ENCODE measurements at places on chromosomes 1 and 21. TPM values are rescaled to one million over a fixed set of nuclear protein-coding genes. Genes with fewer than 3 reads are reported as not detected.

DNA sequence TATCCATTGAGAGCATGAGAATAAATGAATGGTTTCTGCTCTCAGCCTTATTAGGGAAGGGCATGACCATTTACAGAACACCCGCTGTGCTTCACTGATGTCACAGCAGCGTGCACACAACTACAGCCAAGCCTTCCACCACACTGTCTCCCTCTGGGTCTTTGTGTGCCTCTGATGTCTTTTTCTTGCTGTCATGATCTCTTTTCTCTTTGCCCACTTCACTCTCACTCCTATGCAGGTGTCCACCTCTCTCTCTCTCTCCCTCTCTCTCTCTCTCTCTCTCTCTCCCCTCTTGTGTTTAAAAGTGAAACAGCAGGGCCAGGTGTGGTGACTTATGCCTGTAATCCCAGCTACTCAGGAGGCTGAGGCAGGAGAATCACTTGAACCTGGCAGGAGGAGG, 232.5 kb upstream of the JUN start:
- DNase-seq = no peak

DNA sequence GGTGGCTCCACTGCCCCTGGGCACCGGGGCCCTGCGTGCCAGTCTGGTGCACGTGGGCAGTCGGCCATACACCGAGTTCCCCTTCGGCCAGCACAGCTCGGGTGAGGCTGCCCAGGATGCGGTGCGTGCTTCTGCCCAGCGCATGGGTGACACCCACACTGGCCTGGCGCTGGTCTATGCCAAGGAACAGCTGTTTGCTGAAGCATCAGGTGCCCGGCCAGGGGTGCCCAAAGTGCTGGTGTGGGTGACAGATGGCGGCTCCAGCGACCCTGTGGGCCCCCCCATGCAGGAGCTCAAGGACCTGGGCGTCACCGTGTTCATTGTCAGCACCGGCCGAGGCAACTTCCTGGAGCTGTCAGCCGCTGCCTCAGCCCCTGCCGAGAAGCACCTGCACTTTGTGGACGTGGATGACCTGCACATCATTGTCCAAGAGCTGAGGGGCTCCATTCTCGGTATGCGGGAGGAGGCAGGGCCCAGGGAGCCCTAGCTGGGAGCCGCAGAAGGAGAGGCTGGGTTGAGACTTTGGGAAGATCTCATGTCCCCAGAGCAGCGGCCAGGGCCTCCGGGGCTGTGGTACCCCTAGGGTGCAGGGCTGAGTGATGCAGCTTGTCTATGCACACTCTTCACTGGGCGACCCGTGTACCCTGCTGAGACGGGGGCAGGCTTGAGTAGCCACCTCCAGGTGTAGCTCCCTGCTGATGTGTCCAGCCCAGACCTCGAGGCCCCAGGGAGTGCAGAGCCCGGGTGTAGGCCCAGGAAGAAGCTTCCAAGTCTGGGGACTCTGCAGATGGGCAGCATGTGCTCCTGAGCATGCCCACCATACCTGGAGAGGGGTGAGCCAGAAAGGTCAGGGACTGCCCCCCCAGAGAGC, 1.8 kb downstream of the VWA1 start:
- DNase-seq = peak; percentile 56

DNA sequence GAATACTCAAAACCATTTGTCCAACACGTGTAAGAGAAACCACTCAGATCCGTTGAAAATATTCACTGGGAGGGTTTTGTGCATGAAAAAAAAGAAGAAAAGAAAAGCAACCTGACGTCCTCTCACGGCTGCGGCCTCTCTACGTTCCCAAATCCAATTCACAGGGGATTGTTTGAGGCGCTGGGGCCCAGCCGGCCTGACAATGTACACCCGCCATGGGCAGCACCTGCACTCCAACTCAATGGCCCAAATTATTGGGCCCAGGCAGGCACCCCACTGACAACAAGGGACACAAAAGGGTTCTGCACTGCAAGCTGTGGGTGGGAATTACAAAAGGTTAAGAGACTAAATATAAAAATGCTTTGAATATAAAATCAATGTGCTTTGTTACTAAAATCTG, 41.5 kb downstream of the MORN1 start:
- no peak for DNase-seq

DNA sequence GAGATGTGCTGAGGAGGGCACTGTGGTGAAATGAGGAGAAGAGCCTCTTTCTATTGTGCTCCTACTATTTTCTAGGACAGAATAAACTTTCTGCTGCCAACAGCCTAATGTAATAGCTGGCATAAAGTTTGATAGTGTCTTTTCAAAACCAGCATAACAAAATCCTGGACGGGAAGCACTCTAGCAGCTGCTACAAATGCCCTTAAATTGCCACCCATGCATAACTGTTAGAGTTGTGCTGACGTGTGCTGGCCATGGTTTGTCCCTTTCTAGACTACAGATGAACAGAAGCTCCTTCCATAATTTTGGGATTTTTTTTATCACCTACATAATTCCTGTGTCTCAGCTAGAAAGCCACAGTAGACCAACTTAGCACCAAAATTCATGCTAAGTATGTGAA, 88.5 kb upstream of the DEPDC1 start:
- DNase-seq = no peak

GRCh38 chr1:74637296-74637695, 36.3 kb downstream of the ERICH3 start:
- DNase-seq = no peak

DNA sequence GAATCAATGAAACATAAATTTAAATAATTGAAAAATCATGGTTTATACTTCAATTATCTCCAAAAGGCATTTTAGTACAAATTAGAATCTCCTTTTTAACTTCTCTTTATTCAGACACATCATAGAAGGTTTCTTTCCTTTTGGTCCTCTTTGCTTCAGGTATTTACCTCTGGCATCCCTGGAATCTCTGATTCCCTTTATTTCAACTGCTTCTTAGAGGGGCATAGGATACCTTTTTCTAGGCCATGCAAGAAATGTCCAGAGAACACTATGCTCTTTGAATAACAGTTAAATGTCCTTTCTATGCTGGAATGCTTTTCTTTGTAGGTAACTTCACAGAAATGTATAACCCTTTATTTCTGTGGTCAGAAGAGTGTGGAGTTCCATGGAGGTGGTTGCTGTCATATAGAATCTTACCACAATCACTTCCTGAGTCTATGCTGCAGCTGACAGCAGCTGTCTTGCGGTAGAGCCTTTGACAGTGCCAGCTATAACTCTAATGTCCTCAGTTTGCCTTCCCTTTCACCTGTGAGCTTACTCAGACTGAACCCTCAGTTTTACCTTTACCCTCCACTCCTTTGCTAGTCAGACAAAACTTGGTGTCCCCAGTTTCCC, 8.6 kb downstream of the LAMC2 start:
- no peak for DNase-seq

DNA sequence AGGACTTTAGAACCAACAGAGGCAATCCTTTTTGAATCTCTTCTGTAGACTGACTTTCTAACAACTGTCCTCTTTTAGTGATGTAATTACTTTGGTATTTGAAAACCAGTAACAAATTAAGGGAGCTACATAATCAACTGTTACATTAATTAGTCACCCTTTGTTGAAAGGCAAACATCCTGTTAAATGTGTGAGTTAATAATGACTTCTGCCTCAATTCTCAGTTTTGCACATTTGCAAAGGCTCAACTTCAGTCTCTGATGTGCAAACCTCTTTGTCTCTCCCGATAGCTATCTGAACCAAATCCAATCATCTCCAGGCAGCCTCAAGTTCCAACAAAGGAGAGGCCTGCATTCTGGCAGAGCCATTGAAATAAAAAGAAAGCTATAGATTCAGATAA, 135.4 kb upstream of the C8B start:
- no peak for DNase-seq

GRCh38 chr1:116508984-116509980, 61.5 kb downstream of the CD58 start:
- no peak for DNase-seq

Gene FCAMR
- total RNA-seq = not detected

Gene MAEL
- 2.7 TPM for total RNA-seq

DNA sequence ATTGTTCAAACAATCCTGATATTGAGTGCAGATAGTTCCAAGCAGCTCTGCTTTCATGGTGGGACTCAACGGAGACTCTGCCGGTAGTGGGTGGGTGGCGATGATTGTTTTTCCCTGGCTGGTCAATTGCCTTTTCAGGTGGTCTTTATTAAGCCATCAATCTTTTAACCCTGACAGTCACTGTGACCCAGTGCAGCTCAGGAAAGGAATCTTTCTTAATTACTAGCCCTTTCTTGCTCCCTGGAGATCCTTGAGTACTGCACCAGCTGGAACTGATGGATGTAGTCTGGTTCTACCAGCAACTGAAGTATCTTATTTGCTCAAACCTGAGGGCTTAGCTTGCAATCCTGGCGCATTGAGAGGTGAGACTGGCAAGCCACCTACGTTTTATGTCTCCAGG, 196.4 kb downstream of the PLPP3 start:
- no peak for DNase-seq

- DNase-seq = no peak
Observed at GRCh38 chr1:76068542-76068941, 6.0 kb upstream of the ST6GALNAC3 start.

- DNase-seq = no peak
Observed at GRCh38 chr21:24118738-24119459, 1488.4 kb downstream of the MRPL39 start.

- DNase-seq = no peak
Observed at GRCh38 chr21:31346256-31346821, 2.3 kb upstream of the TIAM1 start.

- DNase-seq = no peak
Observed at GRCh38 chr1:31920956-31921355, 17.2 kb downstream of the PTP4A2 start.

GRCh38 chr1:149936992-149937705, 470 bp upstream of the MTMR11 start:
- DNase-seq = no peak

DNA sequence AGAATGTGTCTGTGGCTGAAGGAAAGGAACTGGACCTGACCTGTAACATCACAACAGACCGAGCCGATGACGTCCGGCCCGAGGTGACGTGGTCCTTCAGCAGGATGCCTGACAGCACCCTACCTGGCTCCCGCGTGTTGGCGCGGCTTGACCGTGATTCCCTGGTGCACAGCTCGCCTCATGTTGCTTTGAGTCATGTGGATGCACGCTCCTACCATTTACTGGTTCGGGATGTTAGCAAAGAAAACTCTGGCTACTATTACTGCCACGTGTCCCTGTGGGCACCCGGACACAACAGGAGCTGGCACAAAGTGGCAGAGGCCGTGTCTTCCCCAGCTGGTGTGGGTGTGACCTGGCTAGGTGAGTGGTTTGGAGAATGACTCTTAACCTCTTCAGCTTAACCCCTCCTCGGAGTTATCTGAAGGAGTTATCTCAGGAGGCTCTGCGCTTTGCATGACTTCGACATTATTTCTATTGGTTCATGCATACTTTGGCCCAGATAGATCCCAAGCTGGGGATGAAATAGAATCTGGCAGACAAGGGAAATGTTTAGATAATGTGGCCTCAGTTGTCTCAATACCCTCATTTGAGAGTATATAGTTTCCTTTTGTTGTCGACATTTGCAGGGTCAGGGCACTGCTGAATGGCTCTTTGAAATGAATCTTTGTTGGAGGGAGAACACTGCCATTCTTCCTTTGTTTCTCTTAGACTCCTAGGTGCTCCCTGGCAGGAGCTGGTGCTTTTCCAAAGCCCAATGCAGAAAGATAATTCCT, 39.7 kb downstream of the PTGFRN start:
- DNase-seq = no peak

Gene CPLANE2
- 5.7 TPM for total RNA-seq

DNA sequence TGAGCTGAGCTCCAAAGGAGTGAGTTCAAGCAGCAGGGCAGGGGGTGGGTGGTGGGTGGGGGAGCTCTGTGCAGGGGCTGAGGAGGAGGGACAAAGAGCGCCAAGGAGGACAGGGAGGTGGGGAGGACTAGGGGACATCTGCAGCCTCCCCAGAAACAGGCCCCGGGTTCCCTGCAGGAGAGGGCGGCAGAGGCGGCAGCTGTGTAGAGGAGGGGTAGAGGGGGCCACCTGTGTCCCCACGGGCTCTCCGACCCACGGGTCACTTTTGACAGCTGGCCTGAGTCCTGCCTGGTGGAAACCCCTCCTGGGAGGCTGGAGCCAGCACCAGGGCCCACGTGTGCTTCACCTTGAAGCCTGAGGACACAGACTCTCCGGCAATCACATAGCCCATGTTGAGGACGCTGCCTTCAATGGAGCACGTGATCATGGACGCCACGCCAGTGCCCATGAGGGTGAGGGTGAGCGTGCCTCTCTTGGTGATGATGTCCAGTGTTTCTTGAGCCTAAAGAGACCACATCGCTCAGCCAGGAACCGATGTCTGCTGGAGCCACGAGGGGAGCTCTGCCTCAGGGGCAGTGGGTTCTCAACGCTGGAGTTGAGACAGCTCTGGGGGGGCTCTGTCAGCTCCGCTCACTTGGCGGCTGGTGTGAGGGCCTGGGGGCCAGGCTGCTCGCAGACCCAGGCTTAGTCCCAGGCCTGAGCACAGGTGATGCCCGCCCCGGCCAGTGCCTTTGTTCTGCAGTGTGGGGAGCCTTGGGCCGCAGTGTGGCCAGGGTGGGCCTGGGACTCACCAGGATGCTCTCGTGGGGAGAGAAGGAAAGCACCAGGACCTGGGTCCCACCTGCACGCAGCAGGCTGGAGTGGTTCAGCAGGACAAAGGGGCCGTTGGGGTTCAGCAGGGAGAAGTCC, 6.6 kb upstream of the TMEM52 start:
- DNase-seq = no peak

GRCh38 chr1:3369446-3370076, 84.9 kb upstream of the ARHGEF16 start:
- peak; percentile 53 for DNase-seq

DNA sequence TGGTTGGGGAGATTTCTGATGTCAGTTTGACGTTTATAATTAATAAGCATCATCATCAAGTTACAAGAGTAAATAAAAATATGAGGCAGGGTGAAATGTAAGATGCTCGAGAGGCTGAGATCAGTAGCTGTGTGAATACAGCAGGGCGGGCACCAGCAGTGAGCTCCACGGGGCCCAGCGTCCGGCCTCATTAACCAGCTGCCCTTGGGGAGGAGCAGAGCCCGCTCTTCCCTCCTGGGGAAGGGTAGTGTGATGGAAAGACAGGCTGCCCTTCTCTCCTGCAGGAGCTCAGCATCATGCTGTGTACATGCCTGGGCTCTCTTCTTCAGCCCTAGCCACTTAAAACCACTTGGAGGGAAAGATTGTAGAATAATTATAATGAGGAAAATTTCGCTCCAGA, 23.4 kb downstream of the PDE9A start:
- DNase-seq = no peak

GRCh38 chr1:211648336-211648735, 27.1 kb downstream of the NEK2 start:
- DNase-seq = no peak

Gene PAX7
- total RNA-seq = not detected

DNA sequence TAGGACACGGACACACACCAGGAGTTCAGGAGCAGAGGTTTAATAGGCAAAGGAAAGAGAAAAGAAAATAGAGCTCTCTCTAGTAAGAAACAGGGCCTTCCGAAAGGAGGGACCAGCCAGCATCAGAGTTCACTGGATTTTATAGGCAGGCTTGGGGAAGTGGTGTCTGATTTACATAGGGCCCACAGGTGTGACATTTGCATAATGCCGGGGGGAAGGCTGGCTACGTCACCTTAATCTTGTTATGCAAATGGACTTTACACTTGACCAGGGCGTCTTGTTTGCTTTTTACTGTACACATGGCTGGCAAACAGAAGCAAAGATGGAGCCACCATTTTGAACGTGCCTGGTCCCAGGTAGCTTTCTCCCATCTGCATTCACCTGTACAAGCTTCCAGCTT, at the start of gene OR14A16:
TSS of gene OR14A16 (minus strand) at position 97 of the 400 bp plus-strand sequence. CDS start 8,390 bp downstream, outside the sequence.
- DNase-seq = no peak

Gene LRRC71
- not detected for total RNA-seq

All from heart left ventricle (tissue), 16 donors.